ENCODE measurements at places on chromosomes 3 and 15.
A peak's percentile ranks its signal among the peaks of the same experiment; 100 is the strongest.

DNA sequence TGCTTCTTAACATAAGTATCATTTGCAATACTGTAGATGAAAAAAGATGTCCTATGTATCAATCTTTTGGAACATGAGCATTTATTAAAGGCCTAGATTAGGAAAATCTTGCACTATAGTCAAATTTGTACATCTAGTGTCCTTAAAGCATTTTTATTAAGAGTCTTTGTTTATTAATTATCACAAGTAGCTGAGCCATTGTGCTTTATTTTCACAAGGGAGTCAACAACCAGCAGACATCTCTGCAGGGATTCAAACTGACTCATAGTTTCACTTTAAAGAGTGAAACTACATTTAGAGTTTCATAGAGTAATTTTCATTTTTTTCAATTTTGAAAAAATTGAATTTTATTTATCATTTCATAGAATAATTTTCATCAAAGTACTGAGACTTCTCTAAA lies 94.5 kb upstream of the EIF1B start:
- no peak for DNase-seq

GRCh38 chr15:74367296-74367854 lies at the start of gene CYP11A1:
Gene CYP11A1 (minus strand): TSS chr15:74367646. CDS start chr15:74367585, 61 bp downstream.
- DNase-seq, result no peak

GRCh38 chr3:195612075-195612800 lies 28.5 kb upstream of the APOD start:
- no peak for DNase-seq

GRCh38 chr3:102143536-102143935 lies 291.3 kb upstream of the ZPLD1 start:
- no peak for DNase-seq

GRCh38 chr15:40366457-40367370 lies 8.7 kb downstream of the DISP2 start:
- DNase-seq, result no peak

- peak; percentile 55 for DNase-seq
Measured at GRCh38 chr15:52567871-52568600, 794 bp downstream of the ARPP19 start.

DNA sequence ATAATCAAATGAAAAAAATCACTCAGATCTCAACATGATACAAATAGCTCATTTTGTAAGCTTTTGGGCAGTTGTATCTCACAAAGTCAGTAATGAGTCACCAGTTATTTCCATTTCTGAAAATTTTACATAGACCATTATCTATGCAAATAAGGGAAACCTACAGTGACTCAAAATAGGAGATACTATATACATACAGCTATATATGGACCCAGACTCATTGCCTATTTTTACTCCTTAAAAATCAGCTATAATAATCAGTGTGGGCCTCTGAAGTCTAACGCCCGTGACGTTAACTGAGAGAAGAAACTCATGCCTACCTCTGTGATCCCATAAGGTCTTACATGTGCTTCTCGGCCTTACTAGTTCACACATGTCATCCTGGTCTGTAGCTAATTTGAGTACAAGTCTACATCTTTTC lies 31.6 kb downstream of the LRIG1 start:
- no peak for DNase-seq

DNA sequence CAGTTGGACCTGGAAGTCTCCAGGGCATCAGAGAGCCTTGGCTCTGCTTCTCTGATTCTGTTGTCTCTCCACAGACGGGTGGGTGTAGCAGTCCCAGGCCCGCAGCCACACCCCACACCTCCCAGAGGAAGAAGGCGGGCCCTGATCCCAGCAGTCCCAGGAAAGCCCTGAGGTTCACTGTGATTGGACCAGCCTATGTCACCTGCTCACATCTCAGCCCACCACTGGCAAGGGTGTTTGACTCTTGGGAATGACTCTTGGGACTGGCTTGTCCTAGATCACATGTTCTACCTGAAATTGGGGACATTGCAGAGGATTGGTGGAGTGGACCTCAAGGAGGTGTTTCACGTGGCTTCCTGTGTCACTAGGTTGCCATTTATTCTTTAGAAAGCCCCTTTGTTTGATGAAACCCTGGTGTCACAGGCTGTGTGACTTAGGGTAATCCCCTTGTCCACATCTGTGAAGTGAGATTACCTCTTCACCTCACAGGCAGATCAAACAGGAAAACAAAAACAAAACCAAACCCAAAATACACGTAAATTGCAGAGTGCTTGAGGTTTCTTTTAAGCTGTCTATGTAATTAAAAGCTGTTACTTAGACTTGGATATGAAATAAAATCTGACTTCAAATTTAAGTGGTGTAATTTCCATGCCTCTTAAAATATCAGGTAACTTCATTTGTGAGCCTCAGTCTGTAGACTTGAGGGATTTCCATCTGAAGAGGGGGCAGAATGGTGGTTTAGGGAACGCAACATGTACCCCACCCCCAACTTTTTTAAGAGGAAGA lies 26.7 kb downstream of the FLNB start:
- DNase-seq, result no peak
